ENCODE measurements at places on chromosomes 7 and 10. TPM values are rescaled to one million over a fixed set of nuclear protein-coding genes. Genes with fewer than 3 reads are reported as not detected.

Gene CAV2
- polyA plus RNA-seq = 245 TPM

Gene CFAP70
- polyA plus RNA-seq = 0.37 TPM

Gene MACC1
- not detected for polyA plus RNA-seq

Gene CHST3
- 20.9 TPM for polyA plus RNA-seq

Gene HMX2
- not detected for polyA plus RNA-seq

Gene RASSF4
- 2.5 TPM for polyA plus RNA-seq

Gene AS3MT
- 3.0 TPM for polyA plus RNA-seq

Gene LIPJ
- polyA plus RNA-seq = not detected

Gene SUN3
- not detected for polyA plus RNA-seq

Gene PAPOLB
- 0.02 TPM for polyA plus RNA-seq

Gene AEBP1
- polyA plus RNA-seq = 117 TPM

Gene OPN4
- polyA plus RNA-seq = not detected

Gene CALML5
- polyA plus RNA-seq = not detected

Gene ANKRD22
- polyA plus RNA-seq = not detected

Gene UCMA
- polyA plus RNA-seq = not detected

Gene HYCC1
- polyA plus RNA-seq = 69.6 TPM

Gene NACAD
- polyA plus RNA-seq = 0.36 TPM

Gene POLR2J2
- polyA plus RNA-seq = 4.5 TPM

Gene OR6B1
- not detected for polyA plus RNA-seq

Gene COMTD1
- polyA plus RNA-seq = 3.3 TPM

Gene EPHA1
- polyA plus RNA-seq = not detected

Gene LIPN
- polyA plus RNA-seq = not detected

Gene SYNPO2L
- polyA plus RNA-seq = 0.05 TPM

Gene TRIL
- not detected for polyA plus RNA-seq

Gene SYT15
- polyA plus RNA-seq = 2.3 TPM

Gene APBB1IP
- 4.3 TPM for polyA plus RNA-seq

Gene CCDC172
- not detected for polyA plus RNA-seq

Gene ZNF117
- 1.9 TPM for polyA plus RNA-seq

Gene NKX2-3
- not detected for polyA plus RNA-seq

Gene BAMBI
- polyA plus RNA-seq = 6.0 TPM

Gene TMEM196
- polyA plus RNA-seq = not detected

Gene LIPF
- polyA plus RNA-seq = not detected

Gene CRYGN
- polyA plus RNA-seq = 0.10 TPM

Gene SFR1
- 1.5 TPM for polyA plus RNA-seq

Gene ZEB1
- 22.3 TPM for polyA plus RNA-seq

Gene GNGT1
- polyA plus RNA-seq = not detected

Gene PTF1A
- polyA plus RNA-seq = not detected

Gene ACSM6
- polyA plus RNA-seq = not detected

Gene CTBP2
- 49.3 TPM for polyA plus RNA-seq

Gene TFPI2
- 143 TPM for polyA plus RNA-seq

Gene ITPRID1
- not detected for polyA plus RNA-seq

Gene MYO1G
- not detected for polyA plus RNA-seq

Gene POM121L12
- not detected for polyA plus RNA-seq

Gene KCNH2
- 0.02 TPM for polyA plus RNA-seq

Gene SPDYE1
- polyA plus RNA-seq = not detected

Gene GRM8
- not detected for polyA plus RNA-seq

Gene GJC3
- not detected for polyA plus RNA-seq

Gene PDZD7
- 0.53 TPM for polyA plus RNA-seq

Gene ATOH7
- 0.05 TPM for polyA plus RNA-seq

Gene HABP2
- polyA plus RNA-seq = not detected

Gene BUD31
- polyA plus RNA-seq = 85.2 TPM

Gene PRKG1
- polyA plus RNA-seq = 11.6 TPM

Gene SLC13A1
- not detected for polyA plus RNA-seq

All from BJ (cell line).